GM19239 (cell line): ENCODE measurements at places on chromosomes 2 and 18.

GRCh38 chr2:15863494-15864175, 76.7 kb upstream of the MYCN start:
- no peak for DNase-seq

DNA sequence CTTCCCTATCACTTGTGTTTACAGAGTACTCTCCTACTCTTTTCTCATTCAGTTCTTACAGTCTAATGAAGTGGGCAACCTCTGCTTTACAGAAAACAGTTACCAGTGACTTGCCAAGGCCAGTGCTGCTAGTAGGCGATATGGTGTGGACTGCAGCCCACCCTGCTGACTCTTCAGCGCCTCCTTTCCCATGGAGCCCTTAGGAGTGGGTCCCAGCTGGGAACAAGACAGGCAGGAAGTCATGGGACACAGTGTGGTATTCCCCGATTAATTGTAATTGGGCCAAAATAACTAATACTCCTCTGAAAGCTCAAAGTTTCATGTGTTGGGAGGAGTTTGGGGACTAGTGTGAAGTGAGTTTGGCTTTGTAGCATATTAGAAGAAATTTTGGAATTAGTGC, 120.1 kb upstream of the EML6 start:
- no peak for DNase-seq

DNA sequence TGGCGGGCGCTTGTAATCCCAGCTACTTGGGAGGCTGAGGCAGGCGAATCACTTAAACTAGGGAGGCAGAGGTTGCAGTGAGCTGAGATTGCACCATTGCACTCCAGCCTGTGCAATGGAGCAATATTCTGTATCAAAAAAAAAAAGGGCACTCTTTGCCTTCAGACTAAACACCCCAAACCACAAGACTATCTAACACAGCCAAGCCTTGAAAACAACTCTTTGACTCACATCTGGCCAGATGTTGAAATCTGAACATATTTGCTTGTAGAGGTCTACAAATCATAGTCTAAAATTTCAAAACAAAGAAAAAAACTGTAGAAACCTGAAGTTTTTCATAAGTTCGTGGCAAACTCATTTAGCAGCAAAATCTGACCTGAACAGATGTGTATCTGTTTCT, 94.9 kb downstream of the FAM161A start:
- DNase-seq: no peak

- no peak for DNase-seq
Observed at GRCh38 chr2:233386382-233387041, 32.2 kb downstream of the DGKD start.

GRCh38 chr18:9870431-9871008, 15.3 kb upstream of the TXNDC2 start:
- no peak for DNase-seq

DNA sequence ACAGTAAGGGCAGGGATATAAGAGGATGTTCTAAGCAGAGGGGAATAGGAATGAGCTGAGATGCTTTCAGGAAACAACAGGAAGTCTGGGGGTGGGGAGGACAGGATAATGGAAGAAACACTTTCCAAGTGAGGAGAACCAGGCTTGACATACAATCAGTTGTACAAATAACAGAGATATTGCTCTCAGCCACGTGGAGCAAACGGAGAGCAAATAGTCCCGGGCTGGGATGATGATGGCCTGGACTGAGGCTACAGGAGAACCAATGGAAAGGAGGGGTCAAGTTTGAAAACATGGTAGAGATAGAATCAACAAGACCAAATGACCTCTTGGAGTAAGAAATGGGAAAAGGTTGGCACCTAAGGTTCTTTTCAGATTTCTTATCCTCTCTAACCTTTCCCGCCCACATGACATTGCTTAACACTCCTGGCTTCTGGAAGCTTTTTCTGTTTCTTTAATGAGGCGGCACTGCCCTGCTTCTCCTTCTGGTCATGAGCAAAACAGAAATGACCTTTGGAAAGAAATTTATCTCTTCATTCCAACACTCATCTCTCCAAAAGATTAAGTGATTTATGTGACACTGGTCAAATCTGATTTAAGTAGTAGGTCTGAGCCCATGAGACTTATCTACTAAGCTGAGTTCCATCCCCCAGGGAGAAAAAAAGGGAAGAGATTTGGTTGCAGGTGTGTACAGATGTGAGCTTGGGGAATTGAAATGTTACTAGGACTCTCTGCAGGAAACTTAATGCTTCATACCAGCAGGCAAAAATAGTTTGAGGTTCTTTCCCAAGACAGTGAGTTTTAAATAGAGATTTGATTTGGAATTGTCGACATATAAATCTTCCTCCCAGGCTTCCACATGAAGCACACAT, 442.9 kb upstream of the HNRNPA3 start:
- no peak for DNase-seq

DNA sequence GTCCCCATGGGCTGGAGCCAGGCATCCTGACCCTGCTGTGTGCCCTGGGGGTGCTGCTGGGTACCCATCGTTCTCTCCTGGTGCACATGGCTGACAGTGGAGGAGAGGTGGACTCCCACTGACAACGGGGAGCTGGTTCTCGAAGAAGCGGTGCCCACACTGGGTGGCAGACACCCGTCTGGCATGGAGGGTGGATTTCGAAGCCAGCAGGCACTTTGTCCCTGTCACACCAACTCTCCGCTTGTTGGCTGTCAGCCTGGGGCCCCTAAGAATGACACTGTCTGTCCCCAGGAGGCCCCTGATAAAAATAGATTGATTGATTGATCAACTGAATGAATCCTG, 55.4 kb downstream of the RTP5 start:
- no peak for DNase-seq

DNA sequence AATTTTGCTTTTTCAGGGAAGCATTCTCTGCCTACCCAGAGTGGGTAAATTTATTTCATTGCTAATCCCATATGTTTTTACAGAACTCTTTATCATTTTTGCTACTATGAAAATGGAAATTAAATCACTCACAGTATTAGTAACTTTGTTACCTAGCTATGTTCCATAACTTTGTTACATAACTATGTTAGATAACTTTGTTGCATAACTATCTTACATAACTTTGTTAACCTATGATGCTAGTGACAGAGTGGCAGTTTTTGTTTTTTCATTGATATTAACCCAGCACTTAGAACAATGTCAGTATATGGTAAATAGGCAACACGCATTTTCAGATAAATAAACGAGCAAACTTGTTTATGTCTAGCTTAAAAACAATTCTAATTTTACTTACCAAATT, 286.6 kb downstream of the LRP1B start:
- DNase-seq: no peak

GRCh38 chr2:144524118-144525009, 4.4 kb upstream of the ZEB2 start:
- DNase-seq: no peak

DNA sequence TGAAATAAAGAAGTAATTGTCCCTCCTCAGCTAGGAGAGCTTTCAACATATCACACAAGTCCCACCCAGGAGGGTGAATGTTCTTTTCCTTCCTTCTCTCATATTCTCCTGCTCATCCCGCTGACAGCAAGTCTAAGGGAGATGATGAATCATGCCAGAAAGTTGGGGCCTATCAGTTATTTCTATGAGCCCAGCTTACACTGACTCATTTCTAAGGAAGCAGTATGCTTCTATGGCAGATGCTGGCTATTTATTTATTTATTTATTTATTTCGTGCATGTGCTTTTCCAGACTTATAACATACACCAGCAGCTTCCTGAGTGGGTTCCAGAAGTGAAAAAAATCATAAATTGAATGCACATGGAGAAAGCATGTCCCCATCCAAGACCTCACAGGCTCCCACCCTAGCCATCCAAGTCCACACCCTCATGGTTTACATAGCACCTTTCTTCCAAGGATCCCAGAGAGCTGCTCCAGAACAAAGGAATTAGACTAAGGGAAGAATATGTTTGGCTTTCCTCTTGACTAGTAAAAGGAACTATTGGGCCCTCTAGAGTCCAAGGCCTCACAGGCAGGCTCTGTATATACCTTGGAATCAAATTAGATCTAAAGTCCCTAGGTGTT, 1074.2 kb upstream of the ZEB2 start:
- DNase-seq: no peak

DNA sequence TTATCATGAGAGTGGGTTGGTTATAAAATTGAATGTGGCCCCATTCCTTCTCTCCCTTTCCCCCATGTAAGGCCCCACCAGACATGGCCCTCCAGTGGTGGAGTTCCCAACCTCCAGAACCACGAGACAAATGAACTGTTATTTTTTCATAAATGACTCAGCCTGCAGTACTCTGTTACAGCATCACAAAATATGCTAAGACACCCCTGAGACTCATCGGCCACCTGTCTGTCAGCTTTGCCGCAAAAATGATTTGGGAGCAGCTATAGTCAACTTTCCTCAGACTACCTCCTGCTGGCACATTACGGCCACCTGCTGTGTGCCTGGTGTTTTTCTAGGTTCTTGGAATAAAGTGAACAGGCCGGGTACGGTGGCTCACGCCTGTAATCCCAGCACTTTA, 21.4 kb upstream of the C1QL2 start:
- no peak for DNase-seq

GRCh38 chr2:16767789-16768476, 102.3 kb upstream of the CYRIA start:
- no peak for DNase-seq

GRCh38 chr2:14634182-14634488, 1.6 kb downstream of the LRATD1 start:
- no peak for DNase-seq

DNA sequence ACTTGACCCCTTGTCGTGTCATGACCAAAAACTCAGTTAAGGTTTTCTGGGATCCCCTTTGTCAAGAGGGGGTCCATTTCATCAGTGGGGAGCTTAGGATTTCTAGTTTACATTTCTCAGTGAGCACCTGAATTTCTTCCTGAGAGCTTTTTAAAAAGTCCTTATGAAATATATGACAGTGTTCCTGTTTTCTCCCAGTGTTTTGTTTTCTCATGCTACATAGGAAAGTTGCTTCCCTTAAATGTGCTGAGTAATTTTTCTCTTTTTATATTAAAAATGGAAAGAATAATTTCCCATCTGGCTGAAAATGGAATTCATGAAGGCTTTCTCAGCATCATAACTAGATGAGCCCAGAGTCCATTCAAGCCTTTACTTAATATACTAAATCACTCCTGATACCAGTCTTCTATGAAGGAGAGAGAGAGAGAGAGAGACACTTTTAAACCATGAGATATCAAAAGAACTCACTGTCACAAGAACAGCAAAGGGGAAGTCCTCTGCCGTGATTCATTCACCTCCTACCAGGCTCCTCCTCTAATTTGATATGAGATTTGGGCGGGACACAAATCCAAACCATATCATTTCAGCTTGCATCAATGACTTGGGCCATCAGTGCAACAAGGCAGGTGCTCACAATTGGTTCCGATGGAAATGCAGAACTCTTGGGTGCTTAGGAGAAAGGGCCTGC, 61.1 kb downstream of the XRCC5 start:
- DNase-seq: no peak

- no peak for DNase-seq
Observed at GRCh38 chr2:233643128-233643527, 6.9 kb downstream of the UGT1A10 start.

DNA sequence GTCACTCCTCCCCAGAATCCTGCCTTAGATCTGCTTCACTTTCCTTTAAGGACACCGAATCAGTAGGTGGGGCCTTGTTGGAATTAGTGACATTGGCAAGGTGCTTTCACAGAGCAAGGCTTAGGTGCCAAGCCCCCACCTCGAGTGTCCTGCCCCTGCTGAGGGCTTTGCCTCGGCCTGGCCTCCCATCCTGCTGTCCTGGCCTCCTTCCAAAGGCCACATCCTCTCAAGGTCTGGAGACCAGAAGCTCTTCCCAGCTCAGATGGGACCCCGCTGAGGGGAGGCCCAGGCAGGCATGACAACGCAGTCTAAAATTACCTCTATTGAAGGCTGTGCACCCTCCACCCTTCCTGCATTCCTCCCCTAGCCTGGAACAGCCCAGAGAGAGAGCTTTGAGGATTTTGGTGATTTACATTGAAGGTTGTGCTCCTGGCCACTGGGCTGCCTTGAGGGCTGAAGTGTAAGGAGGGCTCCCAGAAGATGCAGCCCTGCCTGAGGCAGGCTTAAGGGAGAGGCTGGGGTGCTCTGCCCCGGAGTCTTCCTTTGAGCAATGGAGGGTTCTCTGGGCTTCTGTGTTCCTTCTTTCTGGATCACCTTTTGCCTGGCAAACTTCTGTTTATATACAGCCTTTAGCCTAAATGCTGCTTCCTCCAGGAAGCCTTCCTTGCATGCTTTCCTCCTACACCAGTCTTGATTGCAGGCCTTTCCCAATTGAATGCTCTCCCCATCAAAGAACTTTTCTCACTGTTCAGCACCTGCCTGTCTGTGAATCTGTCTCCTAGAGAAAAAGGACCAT, 154.4 kb downstream of the DDX1 start:
- no peak for DNase-seq

GRCh38 chr2:207871506-207871905, 101.8 kb upstream of the FZD5 start:
- no peak for DNase-seq

DNA sequence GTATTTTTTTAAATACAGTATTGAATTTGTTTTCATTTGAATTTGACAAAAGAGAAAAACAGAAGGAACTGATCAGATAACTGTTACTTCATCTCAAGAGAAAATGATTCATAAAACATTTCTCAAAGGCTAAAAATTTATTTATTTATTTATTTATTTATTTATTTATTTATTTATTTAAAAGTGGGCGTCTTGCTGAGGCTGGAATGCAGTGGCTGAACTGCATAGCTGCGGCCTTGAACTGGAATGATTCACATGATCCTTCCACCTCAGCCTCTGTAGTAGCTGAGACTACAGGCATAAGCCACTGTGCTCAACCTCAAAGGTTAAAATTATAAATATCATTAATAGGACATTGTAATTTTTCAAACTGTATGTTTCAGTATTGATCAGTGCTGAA, 4.5 kb upstream of the PUM2 start:
- no peak for DNase-seq

DNA sequence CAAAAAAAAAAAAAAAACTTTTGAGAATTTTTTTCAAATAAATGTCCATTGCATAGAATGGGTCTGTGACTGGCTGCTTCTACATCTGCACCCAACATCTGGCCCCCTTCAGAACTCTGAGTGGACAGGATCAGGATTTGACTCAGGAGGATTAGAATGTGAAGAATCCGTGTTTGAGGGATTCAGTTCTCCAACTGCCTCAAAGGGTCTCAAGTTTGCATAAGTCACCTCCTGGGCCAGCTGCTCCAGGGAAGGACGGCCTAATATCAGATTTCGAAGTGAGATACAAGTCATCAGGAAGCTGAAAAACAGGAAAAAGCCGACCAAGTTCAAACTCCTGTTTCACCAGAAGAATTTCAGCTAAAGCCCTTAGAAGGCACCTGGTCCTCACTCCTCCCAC, 10.9 kb downstream of the MAT2A start:
- no peak for DNase-seq

GRCh38 chr2:88626171-88627054, 851 bp downstream of the EIF2AK3 start:
- DNase-seq: no peak

DNA sequence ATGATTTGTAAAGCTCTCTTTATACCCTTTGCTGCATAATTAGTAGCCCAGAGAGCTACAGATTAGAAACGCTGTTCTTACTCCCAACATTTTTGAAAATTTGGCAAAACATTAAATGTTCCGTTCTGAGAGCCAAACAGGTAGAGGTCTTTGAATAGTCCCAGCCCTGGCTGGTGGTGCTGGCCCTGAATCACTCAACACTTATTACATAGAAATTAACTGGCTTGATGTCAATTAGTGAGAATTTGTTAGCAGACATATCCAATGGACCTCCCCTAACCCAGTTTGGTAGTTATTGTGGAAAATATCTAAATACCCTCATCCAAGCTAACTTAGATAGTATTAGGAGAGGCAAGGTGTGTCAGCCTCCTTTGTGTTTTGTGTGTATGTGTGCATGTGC, 440.7 kb downstream of the MTX2 start:
- no peak for DNase-seq

GRCh38 chr2:180161415-180161814, 154.3 kb upstream of the CWC22 start:
- DNase-seq: no peak
